Lung (tissue), 17 donors: ENCODE measurements at places on chromosomes 2 and 18. TPM values are rescaled to one million over a fixed set of nuclear protein-coding genes. Genes with fewer than 3 reads are reported as not detected.
A peak's percentile ranks its signal among the peaks of the same experiment; 100 is the strongest.

DNA sequence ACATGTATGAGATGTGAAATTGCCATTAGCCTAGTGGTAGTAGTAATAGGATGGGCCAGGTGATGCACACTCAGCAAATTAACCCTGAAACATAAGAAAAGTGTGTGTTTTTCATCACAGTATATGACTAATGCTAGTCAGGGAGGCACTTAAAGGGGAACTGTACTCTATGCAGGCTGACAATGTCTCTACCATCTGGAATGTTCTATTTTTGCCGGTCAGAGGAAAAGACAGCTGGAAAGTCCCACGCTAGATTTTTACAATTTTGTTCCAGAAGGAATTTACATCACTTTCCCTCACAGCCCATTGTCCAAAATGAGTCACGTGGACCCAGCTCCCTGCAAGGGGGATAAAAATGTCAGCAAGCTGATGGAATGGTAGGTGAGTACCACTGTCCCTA is 746.3 kb upstream of the CHAC2 start:
- peak; percentile 26 for DNase-seq

DNA sequence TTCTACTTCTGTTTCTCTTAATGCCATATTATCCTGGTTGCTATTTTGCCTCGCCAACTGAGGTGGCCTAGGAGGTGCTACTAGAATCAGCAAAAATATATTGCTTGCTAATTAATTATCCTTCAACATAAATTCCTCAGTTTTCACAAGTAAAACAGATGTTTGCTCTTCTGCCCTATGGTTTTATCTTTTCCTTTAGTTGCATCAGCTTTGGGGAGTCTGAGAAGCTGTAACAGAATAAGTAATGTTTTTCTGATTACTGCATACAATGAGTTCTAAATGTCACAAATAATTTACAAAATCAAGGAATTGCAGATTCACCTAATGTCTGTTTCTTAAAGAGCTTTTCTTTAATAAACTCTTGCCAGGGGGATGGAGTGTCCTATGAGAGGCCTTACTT is 36.7 kb downstream of the GULP1 start:
- no peak for DNase-seq

DNA sequence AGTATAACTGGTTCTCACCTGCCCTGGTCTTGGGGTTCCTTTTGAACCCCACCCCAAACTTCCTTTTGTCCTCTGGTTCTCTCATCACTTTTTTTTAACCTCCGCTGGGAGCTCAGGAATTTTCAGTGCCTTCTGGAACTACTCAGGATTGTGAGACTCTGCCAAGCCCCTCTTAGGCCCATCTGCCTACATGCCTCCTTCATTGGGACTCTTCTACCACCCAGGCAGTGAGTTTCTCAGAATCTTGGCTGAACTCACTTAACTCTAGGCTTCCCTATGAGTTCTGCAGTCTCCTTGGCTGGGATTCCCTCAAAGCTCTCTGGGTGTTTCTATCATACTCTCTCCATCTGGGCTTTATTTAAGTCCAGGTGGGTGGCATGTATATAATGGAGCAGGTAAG is 86.3 kb downstream of the MDH1 start:
- DNase-seq = no peak

- no peak for DNase-seq
These were observed 101.1 kb downstream of the RNF144A start for GRCh38 chr2:7018282-7018701.

DNA sequence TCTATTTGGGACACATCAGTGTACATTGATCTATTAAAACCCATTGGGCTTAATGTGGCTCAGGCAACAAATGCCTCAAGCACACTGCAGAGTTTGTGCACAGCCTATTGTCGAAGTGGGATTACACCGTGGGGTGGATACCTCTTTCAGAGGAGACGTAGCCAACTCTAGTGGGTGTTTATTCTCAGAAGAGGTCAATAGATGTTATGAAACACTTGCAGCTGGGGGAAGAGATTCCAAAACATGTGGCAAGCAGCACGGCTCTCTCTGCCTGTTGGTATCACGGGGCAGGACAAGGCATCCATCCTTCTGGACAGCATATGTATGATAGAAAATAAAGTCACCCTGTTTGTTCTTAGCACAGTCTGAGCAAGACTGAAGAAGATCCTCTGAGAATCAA is 121.4 kb upstream of the COPS8 start:
- no peak for DNase-seq

DNA sequence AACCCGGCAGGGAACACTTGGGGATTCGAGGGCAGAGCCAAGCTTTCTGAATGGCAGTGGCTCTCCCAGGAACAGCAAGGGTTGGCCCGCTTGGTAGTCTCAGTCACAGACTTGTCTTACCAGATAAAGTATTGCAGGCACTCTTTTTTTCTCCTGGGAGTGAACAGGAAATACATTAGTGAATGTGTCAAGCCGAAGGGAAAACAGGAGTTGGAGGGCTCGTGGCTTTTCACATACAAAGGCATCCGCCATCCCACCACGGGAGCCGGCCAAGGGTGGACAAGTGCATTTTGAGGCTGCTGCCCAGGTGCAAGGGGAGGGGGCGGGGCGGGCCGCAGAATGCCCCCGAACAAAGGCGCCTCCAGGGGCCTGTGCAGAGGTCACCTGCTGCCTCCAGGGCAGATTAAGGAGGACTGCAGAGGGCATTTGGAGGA is 163.3 kb upstream of the SIX3 start:
- DNase-seq = peak; percentile 36

DNA sequence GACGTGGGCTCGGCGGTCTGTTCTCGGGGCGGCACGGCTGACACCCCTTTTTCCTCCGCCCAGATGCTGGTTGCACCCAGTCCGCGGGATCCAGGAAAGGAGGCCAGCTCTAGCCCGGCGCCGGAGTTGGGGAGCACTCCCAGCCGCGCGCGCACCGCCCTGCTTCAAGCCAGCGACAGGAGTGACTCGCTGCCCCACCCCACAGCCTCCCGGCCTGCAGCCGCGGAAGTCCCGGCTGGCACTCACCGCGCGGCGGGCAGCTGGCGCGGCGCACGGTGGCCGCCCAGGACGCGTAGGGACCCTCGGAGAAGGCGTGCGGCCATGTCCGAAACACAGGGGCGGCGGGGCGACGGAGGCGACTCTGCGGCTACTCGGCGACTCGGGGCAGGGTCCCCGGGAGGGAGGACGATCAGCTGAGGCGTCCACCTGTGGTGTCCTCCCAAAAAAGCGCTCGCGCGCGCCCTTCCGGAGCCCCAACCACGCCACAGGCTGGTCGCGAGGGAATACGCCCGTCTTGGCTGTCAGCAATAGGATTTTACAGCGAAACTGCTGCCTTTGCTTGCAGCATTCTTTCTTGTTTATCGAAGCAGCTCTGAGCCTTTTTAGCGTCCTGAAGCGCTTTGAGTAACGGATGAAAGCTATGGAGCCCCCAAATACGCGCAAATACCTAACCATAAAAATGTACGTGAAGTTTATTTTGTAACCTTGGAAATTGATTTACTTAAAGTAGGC is at the start of gene ACADL:
Gene ACADL, minus strand, starts transcription at position 507 of the 732 bp plus-strand sequence. Its CDS starts 184 bp downstream, at position 323.
- peak; percentile 54 for DNase-seq

- peak; percentile 73 for DNase-seq
These were observed 18.2 kb downstream of the RPL37A start for GRCh38 chr2:216516730-216517350.

DNA sequence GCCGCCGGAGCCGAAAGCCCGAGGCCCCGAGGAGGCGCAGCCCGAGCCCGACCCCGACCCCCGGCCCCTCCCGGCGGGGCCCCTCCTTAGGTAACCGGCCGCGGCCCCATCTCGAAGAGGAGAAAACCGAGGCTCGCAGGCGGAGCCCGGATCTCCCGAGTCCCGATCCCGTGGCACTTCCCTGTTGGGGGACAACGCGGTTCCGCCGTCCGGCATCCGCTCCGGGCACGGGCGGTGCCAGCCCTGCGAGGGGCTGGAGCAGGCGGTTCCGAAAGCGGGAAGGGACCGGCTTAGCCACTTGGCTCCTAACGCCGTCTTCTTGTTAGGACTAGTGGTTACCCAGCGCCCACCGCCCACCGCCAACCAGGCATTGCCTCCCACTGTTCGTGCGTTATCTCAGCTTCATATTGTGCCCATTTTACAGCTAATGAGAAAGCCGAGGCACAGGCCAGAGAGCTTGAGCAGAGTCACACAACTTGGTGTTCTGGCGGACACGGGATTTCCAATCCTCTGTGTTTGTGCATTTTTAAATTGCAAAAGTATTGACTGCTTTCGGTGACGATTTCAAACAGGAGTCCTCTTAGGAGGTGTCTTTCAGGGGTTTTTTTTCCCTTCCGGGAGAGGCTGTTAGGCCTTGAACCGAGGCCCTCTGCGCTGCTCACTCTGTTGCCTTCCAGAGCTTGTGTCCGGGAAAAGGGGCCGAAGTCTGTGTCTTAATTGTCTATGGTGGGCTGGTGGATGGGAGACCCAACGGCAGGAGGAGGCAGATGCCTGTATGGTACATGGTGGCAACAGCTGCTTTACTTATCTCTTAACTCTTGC is 562 bp downstream of the CENPA start:
- DNase-seq = no peak

GRCh38 chr2:68714866-68715265 is 19.7 kb upstream of the ARHGAP25 start:
- DNase-seq = no peak

GRCh38 chr2:126858436-126858835 is 40.3 kb upstream of the TEX51 start:
- no peak for DNase-seq

DNA sequence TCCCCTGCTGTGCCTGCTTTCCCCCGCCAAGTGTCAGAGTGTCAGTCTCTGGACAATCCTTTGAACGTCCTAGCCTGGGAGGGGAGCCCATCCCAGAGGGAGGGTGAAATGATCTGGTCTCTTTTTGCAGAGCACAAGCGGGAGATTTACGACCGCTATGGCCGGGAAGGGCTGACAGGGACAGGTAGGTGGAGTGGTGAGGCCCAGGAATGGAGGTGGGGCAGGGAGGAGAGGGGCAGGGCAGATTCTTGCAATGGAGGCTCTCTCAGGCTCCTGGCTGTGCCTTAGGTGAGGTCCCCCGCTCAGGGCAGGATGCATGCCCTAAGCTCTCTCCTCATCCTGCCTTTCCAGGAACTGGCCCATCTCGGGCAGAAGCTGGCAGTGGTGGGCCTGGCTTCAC is 2.4 kb downstream of the DNAJB2 start:
- no peak for DNase-seq

The MAL gene
- 8.7 TPM for polyA plus RNA-seq

The REG1B gene
- 0.75 TPM for polyA plus RNA-seq

The CCL20 gene
- 712 TPM for polyA plus RNA-seq

The DCAF17 gene
- polyA plus RNA-seq = 4.5 TPM

The LHCGR gene
- 0.06 TPM for polyA plus RNA-seq

The C2orf72 gene
- 0.46 TPM for polyA plus RNA-seq

The ABCG8 gene
- not detected for polyA plus RNA-seq

The SERPINB12 gene
- not detected for polyA plus RNA-seq

The SIGLEC15 gene
- polyA plus RNA-seq = 0.04 TPM

The MBP gene
- polyA plus RNA-seq = 22.4 TPM

The SCYGR4 gene
- polyA plus RNA-seq = not detected
